ENCODE measurements at places on chromosomes 13 and 19. TPM values are rescaled to one million over a fixed set of nuclear protein-coding genes. Genes with fewer than 3 reads are reported as not detected.
A peak's percentile ranks its signal among the peaks of the same experiment; 100 is the strongest.

- no peak for DNase-seq
These were observed 8.1 kb downstream of the ATG4D start for GRCh38 chr19:10551698-10552301.

GRCh38 chr19:37519890-37520289 is 13.2 kb downstream of the ZNF793 start:
- peak; percentile 78 for DNase-seq

DNA sequence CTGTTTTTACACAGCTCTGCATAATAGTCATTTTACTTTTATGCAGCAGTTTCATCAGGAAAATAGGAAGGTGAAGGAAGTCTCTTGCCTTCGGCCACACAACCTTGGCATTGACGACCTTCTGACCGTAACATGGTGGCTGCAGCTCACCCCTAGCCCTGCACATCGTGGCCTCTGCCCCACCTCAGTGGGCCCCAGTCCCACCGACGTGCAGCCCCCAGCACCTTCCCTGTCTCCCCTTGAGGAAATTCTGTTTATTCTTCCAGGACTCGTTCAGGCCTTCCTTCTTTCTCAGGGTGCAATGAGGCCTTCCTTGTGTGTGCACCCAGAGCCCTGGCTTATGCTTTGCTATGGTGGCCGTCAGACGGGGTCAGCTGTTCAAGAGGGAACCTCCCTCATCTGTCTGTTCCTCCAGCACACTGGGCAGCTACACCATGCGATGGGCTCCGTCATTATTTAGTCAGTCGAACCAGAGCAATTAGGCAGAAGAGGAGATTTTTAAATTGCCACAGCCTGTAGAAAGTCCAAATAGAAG is 33.3 kb downstream of the TMEM255B start:
- DNase-seq: no peak

DNA sequence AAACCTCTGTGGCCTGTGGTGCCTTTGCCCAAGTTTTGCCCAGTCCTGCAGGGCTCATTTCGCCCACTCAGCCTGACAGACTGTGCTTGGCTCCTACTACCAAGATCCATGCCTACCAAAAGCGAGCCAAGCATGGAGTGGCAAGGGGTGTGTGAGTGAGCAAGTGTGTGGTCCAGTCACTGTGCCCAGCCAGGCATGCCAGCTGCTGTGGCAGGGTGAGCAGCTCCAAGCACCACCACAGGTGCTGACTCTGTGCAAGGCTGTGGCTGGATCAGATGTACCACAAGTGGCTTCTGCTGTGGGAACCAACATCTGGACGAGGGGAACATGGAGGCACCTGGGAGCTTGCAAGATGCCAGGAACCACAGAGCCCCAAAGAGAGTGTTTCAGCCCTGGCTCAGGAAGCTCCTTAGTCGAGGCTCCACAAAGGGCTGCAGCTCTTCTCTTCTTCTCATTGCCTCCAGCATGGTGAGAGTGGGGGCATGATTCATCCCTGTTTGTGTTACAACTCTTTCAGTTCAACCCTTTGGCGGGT is 1564.2 kb upstream of the MIR17HG start:
- DNase-seq: no peak

GRCh38 chr19:1591421-1592023 is 1.1 kb downstream of the MBD3 start:
- no peak for DNase-seq

- no peak for DNase-seq
These were observed 1.9 kb downstream of the ISOC2 start for GRCh38 chr19:55459551-55459949.

GRCh38 chr19:49129238-49129583 is 9.9 kb downstream of the PPFIA3 start:
- DNase-seq: peak; percentile 49

DNA sequence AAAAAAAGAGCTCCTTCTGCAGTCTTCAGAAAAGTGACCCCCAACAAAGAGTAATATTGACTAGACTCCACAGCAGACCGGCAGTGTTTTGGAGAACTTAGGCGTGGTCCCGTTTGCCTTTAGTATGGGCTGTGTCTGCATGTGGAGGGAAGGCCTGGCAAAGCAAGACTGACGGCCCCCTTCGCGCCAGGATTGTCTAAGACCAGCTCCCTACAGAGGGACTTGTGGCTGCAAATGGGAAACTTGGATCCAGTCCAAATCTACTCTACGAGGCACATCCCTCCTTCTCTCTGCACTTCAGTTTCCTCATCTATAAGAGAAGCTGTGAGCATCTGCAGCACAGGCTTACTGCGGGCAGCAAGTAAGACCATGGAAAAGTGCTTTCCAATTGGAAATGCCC is 350.0 kb downstream of the ZNF536 start:
- no peak for DNase-seq

DNA sequence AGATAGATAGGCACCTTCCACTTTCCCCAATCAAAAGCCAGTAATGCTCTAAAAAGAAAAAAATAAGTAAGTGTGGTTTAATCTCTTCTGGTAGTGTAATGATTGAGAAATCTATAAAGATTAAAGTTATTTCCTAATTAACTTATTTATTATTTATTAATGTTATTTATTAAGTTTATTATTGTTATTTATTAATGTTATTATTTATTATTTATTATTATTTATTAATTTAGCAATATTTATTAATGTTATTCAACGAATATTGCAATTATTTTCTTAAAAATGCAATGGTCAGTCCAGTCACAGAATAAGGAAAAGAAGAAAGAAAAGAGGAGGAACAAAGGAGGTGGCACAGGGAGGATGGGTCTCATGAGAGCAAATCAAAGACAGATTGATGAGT is 100.7 kb downstream of the FREM2 start:
- DNase-seq: no peak

GRCh38 chr13:95207769-95208366 is 93.4 kb downstream of the ABCC4 start:
- DNase-seq: no peak

The RFPL4AL1 gene
- total RNA-seq: not detected

The GRK1 gene
- not detected for total RNA-seq

The TMEM59L gene
- total RNA-seq: not detected

- no peak for DNase-seq
These were observed 710.3 kb upstream of the SLITRK5 start for GRCh38 chr13:86960876-86961275.

- peak; percentile 89 for DNase-seq
These were observed 14.3 kb downstream of the IER2 start for GRCh38 chr19:13164343-13165161.

Data from RPMI7951 (cell line).